ENCODE measurements at places on chromosomes 3 and 15.

- DNase-seq = no peak
Observed at GRCh38 chr3:172174513-172175253, 135.3 kb downstream of the FNDC3B start.

DNA sequence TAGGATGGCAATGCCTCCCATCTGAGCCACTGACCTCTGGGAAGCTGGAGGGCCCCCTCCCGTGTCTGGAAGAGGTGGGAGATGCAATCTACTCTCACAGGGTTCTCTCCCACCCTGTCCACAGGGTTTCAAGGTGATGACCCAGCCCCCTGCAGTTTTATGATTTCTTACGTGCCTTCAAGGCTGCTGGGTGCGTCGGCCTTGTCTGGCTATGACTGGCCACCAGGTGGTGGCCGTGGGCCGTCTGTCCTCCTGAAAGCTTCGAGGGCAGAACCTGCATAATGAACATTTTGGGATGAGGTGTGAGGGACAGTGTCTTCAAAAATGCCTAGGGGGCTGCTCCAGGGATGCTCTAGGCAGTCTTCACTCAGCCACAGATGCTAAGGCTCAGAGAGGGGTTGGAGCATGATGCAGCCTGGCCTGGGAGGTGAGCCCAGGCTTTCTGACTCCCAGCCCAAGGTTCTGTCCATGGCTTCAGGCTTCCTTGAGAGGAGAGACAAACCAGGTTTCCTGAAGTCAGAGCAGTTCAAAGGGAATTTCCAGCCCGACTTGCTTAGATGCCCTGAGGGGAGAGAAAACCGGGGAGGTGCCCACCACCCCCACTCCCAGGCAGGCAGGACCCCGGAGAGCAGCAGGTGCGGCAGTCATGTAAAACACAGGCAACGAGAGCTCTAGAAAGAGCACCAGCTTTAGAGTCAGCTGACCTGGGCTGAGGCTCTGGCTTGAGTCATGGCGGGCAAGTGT lies 18.7 kb downstream of the ISG20 start:
- DNase-seq = no peak

- no peak for DNase-seq
Observed at GRCh38 chr3:78979028-78979427, 788.8 kb downstream of the ROBO1 start.

DNA sequence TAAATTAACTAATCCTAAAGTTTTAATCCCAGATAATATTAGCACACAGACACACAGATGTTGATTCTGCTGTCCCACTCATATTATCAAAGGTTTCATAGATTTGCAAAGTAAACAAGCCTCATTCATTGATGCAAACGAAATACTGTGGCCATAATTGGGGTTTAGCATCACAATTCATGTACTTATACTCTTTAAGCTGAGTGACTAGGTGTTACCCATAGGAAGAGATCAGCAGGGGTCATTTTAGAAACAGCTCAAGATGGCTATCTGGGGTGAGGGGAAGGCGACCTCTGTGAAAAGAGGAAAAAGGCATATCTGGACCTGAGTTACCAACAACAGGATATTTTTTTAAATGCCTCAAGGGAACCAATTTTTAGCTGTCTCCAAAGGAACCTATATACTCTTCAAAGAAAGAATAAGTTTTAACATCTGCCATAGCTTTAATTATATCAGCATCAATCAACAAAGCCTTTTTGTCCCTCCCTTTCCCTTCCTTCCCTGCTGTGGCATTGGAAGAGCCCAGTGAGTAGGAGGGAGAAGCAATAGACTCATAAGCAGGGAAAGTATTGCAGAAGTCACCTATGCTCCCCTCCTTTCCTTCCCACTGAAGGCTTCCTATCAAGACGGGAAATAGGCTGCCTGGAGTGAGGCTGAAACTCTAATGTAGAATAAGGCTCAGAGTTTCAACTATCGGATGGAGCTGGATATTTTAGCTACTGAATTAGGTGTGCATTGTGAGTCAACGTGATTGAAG lies 553.4 kb downstream of the ZIC1 start:
- no peak for DNase-seq

DNA sequence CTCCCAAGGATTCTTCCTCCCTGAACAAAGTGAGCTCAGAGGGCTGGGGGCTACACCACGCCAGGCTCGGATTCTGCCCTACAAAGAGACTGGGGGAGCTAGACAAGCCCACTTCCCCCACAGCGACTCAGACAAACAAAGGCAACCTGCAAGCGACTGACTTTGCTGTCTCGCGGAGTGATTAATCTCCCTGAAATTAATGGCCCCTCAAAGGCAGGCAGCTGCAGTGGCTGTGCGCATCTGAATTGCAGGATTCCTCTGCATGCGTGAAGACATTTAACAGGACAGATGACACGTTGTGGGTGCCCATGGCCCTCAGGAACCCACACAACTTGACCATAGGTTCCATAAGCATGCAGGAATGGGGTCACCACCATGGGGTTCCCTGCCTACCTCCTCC lies 18.4 kb downstream of the CTXND1 start:
- DNase-seq = no peak

DNA sequence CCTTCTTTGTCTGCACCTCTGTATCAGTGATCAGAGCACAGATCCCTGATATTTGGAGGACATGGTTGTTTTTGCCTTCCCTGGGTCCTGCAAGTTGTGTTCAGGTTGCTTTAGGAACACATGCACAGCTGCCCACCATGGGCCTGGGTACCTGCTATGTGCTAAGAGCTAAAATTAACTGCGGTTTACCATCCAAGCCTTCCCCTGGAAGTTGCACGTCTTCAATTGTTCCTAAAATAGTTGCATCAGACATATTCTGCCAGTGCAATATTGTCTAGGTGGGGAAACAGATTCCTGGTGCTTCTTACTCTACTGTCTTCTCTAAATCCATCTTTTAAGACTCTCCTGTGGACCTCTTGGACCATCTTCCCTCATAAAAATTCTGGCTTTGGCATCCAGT lies 80.9 kb downstream of the PDE8A start:
- DNase-seq = no peak

- DNase-seq = no peak
Observed at GRCh38 chr15:67133738-67134066, 68.3 kb downstream of the SMAD3 start.

GRCh38 chr3:128548021-128548420 lies 55.0 kb upstream of the GATA2 start:
- DNase-seq = no peak

GRCh38 chr3:51588724-51589123 lies 50.2 kb downstream of the RAD54L2 start:
- no peak for DNase-seq

DNA sequence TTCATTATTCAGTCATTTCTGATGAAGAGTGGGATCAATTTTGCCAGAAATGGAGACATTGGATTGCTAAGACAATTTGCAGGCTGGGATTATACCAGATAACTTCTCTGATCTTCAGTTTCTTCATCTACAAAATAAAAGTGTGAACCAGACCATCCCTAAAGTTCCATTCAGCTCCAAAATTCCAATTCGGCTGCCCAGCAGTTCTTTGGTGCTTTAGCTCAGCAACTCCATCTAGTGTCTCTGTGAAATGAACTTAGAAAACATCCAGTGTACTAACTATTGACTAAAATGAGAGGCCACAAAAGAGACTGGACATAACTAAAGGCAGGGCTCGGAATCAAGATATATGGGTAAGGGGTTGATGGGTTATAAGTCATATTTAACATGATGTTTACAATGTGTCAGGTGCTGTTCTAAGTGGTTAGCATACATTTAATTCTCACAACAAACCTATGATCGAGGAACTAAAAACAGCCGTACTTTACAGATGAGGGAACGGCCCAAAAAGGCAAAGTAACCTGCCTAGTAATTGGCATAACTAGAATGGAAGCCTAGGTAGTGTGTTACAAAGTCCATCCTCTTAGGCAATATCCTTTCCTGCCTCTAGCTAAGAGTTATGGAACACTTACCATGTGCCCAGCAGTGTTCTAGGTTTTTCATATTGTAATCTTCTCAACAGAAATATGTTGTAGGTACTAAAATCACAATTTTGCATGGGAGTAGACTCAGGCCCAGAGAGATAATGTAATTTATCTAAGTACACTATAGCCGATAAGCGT lies 17.0 kb downstream of the THAP10 start:
- no peak for DNase-seq

GRCh38 chr15:63719281-63719680 lies 114.5 kb downstream of the HERC1 start:
- no peak for DNase-seq

GRCh38 chr3:5122741-5123706 lies 932 bp downstream of the ARL8B start:
- DNase-seq = peak; percentile 29

DNA sequence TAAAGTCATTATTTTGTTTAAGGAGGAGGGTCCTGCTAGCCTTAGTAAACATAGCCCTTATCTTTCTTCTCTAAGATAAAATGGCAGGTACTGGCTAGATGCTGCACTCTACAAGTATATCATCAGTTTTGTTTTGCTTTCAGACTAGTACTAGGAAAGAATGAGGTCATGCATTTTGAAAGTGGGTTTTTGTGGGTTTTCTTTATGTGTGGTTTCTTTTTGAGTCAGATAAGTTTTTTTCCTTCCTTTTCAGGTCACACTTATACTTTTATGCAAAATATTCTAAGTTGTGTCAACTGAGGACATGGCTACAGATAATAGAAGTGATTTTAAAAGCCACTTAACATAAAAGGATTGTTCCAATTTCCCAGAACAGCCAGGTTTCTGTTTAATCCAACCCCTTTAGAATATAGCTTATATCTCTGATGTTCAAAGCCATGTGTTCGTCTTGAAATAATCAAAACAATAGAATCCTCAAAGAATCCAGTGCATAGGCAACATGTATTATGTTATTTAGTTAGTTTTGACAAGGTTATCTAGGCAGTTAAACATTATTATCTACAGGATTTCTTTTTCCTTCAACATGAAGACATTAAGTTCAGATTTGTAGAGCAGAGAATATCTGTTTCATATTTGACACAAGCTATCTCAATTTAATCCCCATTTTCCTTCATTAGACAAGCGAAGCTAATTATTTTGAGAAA lies 406.2 kb downstream of the RBMS3 start:
- peak; percentile 45 for DNase-seq

Measured in kidney epithelial cell (primary cell).